Hypothalamus (tissue), 51 donors: ENCODE measurements at places on chromosomes 11 and 22.
A peak's percentile ranks its signal among the peaks of the same experiment; 100 is the strongest.

- DNase-seq = no peak
These were observed 8.6 kb upstream of the TRIM29 start for GRCh38 chr11:120146413-120147093.

DNA sequence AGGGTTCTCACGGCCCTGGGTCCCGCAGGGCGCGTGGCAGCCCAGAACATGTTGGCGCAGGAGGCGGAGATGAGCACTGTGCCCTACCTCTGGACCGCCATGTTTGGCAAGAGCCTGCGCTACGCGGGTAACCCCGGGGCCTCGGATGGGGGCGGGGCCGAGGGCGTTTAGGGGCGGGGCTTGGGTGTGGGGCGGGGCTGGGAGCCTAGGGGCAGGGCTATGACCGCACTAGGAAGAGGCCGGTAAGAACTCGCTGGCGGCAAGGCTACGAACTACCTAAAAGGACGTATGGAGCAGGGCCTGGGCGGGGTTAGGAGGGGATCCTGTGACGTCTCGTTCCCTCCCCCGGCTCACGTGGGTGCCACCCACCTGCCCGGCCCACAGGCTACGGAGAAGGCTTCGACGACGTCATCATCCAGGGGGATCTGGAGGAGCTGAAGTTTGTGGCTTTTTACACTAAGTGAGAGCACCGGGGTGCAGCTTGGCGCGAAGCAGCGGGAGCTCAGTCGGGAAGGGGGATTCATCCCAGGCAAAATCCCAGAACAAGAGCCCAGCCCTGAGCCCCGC is 2.8 kb upstream of the LZTR1 start:
- DNase-seq = peak; percentile 39

- no peak for DNase-seq
These were observed 202.4 kb downstream of the SOX6 start for GRCh38 chr11:16153951-16154350.

DNA sequence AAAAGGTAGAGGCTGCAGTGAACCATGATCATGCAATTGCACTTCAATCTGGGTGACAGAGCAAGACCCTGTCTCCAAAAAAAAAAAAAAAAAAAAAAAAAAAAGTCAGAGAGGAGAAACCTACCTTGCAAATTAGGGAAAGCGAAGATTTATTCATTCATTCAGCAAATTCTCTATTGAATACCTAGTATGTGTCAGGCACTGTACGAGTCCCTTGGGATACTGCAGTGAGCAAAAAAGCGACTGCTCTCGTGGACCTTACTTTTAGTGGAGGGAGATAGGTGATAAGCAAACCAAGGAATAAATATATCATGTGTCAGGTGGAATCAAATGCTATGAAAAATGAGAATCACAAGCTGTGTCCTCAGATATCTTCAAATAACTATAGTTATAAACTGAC is 101.3 kb downstream of the STIM1 start:
- no peak for DNase-seq

- no peak for DNase-seq
These were observed 770 bp downstream of the SLC7A4 start for GRCh38 chr22:21031545-21032036.

DNA sequence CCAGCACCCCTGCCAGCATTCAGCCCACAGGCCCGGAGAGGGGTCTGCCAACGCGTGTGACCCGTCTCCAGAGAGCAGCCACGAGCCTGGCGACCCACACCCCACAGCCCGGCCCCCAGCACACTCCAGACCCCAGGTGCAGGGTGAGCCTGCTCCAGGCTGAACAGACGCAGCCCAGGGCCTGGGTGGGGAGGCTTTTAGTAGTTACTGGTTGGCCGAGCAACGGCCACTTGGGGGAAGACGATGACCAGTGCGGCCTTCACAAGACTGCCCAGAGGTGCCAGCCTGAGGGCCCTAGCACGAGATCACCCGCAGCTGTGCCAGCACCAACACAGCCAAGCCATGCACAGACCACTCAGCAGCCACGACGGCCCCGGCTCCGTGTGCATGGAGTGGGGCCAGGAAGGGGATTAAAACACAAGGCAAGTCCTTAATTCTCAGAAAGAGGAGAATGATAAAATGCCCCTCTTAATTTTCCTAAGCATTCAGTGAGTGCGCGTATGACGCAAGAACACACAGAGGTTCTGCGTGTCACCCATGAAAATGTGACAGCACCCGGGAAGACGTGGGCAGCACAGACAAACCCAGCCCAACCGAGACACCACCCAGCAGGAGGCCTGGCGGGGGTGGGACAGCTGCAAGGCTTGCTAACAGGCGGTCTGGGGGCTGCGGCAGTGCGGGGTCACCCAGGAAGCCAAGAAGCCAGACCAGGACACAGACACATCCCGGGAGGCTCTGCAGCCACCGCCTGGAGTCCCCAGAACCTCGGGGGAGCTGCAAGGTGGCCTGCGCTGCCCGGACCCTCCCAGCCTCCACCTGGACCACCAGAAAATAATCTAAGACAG is 47.6 kb downstream of the BRD1 start:
- no peak for DNase-seq

DNA sequence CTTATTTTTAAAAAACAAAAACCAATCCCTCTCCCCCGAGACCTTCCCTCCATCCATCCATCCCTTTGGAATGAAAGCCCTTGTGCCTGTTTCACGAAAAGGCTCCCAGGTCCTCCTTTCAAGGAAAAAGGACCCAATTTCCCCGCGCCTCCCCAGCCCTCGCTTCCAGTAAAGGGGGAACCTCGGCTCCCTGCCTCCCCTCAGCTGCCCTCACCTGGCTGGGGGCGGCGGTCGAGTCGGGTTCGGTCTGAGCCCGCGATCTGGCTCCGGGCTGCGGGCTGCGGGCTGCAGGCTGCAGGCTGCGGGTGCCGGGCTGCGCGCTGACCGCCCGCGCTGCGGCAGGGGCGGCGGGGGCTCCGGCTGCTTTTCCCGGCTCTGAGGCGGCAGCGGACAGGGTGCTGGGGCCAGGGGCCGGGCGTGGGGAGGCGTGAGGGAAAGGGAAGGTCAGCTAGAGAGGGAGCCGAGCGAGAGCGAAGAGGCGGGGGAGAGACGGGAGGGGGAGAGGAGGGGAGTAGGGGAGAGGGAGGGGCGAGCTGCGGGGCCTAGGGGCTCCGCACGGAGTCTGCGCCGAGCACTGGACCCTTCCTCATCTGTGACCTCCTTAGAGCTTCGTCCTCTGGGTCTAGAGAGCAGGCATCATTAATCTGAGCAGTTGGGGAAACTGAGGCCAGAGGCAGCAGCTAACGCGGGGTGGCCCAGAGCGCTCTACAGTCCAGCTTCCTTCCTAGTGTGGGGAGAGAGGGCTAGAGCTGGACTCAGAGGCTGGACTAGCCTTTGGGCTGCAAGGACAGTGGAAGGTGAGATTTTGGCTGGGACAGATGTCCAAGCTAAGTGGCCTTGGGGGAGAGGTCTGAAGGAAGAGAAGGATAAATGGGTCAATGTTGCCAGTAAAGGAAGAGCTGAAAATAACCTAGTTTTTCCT is at the start of gene C1QTNF4:
C1QTNF4 (minus strand) TSS at position 478 of the 922 bp plus-strand sequence. CDS start 3,601 bp downstream, outside the sequence.
- DNase-seq = no peak

DNA sequence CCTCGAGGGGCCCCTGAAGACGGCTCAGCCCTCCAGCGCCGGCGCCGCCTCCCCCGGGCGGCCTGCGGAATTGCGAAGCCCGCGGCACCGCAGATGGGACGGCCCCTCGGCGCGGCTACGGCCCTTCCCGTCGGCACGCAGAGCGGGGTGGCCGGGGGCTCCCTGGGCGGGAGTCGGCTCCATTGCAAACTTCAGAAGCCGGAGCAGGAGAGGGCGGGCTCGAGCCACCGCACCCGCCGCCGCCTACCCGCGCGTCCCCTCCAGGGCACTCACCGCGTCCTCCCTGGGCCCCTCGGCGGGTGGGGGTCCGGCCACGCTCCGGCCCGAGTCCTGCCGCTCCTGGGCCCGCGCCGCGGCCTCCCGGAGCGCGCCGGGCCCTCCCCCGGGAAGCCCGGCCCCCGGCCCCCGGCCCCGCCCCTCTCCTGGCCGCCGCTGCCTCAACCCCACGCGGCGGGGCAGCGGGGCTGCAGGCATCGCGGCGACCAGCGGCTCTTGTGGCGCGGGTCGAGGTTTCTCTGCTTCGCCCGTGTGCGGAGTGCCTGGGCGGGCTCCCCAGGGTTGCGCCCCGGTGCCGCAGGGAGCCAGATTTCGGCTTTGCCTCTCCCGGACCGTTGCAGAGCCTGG is at the start of gene PACSIN3:
PACSIN3 (minus strand) TSS at position 359 of the 624 bp plus-strand sequence. CDS start 3,707 bp downstream, outside the sequence.
- no peak for DNase-seq

DNA sequence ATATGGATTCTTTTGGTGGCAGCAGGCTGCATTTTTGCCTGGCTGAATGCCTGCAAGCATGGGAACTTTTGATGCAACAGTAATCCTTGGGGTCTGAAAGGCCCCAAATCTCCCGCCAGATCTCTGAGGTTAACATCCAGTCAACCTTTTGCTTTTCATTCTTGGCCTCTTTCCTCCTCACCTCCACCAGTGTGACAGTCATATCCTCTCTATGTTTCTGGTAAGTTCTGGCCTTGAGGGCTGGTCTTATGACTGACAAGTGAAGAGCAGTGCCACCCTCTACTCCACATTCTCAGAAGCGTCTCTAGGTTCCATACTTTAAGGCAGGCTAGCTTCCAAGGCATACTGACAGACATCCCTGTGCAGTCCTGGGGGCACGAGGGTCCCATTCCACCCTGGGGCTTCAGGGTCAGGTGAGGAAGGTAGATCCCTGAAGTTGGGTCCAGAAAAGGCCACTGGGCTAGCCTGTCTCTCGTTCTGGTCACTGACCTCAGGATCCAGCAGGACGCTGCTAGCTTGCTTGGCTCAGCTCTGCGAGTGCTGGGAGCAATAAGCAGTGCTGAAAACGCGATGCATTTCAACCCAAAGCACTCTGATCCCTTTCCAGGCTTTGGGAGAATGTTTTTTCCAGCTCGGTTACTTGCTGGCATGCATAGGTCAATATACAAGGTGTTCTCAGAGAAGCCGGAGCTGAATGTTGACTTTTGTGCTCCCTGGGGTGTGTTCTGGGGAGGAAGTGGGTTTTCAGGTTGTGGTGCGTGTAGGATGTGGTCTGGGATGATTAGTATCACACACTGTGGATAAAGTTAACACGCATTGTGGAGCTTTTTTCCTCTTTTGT is 75.2 kb downstream of the PTPRJ start:
- DNase-seq = no peak

- no peak for DNase-seq
These were observed 17.9 kb downstream of the NADSYN1 start for GRCh38 chr11:71470946-71471345.

DNA sequence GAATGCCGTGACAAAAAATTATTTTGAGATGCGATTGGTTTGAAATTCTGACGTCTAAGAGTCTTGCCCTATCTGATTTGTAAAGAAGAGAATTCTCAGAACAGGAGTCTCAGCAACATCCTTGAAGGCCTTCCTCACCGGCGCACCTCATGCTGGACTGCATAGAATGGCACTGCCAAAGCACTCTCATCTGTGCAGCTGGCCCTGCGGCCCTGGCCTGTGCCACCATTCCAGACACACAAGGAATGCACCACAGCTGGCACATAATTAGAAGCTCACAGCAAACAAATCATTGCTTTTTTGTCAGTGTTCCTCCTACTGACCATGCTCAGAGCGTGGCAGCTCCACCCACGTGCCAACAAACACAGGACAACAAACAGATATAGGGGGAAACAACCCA is 166.0 kb downstream of the KIRREL3 start:
- DNase-seq = peak; percentile 5

GRCh38 chr11:30125456-30125855 is 105.4 kb upstream of the FSHB start:
- no peak for DNase-seq

GRCh38 chr11:46894506-46894905 is 23.8 kb downstream of the LRP4 start:
- no peak for DNase-seq

GRCh38 chr11:61482513-61482912 is 26.0 kb upstream of the LRRC10B start:
- no peak for DNase-seq

DNA sequence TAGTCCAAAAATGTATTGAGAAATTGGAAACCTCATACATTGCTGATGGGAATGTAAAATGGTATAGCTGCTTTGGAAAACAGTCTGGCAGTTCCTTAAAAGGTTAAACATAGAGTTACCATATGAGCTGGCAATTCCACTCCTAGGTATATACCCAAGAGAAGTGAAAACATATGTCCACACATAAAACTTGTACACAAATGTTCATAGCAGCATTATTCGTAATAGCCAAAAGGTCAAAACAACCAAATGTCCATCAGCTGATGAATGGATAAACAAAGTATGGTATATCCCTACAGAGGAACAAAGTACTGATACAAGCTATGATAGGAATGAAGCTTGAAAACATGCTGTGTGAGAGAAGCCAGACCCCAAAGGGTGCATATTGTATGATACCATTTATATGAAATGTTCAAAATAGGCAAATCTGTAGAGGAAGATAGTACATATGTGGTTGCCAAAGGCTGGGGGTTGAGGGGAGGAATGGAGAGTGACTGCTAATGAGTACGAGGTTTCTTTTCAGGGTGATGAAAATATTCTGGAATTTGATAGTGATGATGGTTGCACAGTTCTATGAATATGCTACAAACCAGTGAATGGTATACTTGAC is 85.8 kb downstream of the ZBTB16 start:
- DNase-seq = no peak

GRCh38 chr11:122343210-122343609 is 227.2 kb upstream of the BLID start:
- DNase-seq = no peak

DNA sequence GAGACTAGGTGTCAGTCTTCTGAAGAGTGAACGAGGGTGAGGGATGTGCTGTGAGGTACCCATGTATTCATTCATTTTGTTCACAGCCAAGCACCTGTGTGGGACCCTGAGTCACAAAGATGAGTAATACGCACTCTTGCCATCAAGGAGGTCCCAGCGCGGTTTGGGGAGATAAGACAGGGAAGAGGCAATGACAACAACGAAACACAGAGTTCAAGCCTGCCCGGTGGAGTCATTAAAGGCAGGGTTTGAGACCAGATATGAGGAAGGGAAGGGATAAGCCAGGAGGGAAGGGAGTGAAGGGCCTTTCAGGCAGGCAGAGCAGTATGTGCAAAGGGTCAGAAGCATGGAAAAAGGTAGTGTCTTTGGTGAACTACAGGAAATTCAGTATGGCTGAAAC is 4.6 kb downstream of the DCHS1 start:
- no peak for DNase-seq

- no peak for DNase-seq
These were observed 27.3 kb downstream of the TOM1 start for GRCh38 chr22:35326854-35327562.

DNA sequence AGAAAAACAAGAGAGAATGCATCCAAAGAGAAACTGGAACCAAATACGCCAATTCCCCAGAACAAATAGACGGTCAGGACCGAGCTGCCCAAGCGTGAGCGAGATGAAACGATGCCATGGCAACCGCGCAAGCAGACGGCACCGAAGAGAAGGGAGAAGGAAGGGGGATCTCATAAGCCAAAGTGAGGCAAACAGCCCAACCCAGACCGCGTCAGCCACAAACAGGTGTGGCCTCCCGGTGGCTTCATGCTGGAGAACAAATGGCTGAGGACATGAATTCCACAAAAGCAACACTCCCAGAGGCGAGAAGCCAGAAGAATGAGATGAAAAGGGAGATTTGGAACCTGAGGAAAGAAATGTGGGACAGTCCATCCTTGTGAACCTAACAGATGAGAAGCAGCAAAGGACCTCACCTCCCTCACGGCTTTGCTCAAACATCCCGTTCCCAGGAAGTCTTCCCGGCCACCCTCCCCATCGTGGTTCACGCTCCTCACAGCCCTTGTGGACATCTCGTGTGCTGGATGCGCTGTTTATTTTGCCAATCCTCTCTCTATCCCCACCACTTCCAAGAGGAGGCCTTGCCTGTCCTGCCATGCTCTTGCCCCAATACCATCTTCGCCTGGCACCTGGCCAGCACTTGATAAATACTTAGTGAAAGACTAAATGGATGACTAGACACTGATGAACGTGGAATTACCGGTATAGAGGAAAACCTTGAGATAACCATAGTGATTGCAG is 89.1 kb upstream of the RTL6 start:
- DNase-seq = no peak
